ENCODE measurements at places on chromosomes 2 and 18.

GRCh38 chr2:129205766-129206165 is 773.7 kb upstream of the RAB6C start:
- DNase-seq = no peak

DNA sequence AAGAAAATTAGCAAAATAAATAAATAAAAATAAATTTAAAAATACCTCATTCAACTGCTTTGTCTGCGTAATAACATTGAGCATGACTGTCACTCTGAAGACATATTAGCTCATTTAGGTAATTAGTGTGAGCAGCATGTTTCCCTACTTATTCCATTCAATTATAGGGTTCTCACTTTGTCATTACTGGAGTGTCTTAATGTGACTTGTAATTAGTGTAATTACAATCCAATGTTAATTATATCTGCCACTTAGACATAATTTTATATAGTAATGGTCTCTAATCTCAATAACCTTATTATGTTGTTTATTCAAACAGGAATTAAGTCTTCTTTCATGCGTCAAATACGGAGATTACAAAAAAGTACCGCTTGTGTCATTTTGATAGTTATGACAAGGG is 893.9 kb upstream of the ACVR2A start:
- DNase-seq = no peak

DNA sequence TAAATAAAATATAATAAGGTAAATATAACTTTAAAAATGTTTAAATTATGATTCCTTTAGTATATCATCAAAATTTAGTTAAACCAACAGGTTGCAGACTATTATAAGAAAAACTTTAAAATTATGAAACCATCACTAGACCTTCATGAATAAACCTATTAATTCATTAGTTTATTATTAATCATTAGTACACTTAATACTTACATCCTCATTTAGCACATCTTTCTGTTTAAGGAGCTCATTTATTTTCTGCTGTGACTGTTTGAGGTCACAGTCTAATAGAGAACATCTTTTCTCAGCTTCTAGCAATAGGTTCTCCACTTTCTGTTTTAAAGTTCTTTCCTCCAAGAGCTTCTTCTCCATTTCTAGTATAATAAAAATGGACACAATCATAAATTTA is 52.8 kb downstream of the SLC66A3 start:
- no peak for DNase-seq

DNA sequence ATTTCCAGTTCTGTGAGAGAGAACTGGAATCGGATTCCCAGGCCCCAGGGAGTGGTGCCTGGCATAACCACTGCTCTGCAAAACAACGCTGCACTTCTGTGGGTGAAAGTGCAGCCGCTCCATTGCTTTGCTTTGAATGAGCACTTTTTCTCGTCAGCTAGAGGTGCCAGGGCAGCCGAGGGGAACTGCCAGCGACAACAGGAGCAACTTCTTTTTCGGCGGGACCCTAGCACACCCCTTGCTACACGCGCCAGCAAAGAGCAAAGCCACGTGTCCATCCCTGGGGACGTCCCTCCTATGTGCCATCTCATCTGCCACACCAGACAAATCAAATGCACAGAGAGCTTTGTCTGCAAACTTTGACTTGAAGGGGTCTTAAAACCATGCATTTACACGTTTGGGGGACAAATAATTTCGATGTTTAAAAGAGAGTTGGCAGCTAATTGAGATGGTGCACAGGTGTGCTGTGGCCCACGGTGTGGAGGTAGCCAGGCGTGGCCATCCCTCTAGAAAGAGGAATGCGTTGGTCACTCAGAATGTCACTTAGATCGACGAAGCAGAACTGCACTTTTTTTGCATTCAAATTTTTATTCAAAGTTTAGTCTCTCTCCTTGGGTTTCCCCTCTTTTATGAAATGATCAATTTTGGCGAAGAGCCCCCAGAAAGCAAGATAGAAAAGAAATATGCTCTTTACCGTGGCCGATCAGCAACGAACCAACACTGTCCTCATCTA is 151.8 kb downstream of the MBP start:
- DNase-seq = no peak

DNA sequence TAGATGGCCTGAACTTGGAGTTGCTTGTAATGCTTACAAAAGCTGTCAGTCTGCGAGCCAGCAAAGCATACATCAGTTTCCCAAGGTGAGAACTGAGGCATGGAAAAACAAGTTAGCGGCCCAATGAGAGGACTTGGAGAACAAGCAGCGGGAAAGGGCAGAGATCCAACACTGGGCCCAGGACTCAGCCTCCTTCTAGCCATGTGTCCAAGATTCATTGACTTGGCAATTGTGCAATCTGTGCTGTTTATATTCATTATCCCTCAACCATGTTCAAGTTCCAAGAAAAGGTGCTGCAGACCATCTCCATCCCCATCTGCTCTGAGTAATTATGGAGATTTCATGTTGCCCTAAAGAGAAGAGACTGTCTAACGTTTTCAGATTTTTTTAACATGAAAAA is 187.4 kb downstream of the ALK start:
- DNase-seq = no peak

DNA sequence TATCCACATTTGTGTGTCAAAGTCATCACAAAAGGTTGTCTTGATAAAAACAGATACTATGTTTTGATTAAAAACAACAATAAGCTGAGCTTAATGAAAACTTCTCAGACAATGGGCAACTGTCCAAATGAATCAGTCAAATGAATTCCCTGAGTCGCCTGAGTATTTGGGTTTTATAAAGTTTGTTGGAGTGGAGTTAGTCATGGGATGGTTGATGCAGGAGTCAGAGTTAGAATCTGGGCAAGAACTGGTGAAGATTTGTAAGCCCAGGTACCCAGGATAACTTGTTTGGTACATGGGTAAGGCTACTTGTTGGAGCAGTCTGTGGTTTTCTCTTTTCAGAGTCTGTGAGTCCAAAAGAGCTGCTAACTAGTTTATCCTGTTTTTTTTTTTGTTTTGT is 34.4 kb upstream of the RAPGEF4 start:
- no peak for DNase-seq

DNA sequence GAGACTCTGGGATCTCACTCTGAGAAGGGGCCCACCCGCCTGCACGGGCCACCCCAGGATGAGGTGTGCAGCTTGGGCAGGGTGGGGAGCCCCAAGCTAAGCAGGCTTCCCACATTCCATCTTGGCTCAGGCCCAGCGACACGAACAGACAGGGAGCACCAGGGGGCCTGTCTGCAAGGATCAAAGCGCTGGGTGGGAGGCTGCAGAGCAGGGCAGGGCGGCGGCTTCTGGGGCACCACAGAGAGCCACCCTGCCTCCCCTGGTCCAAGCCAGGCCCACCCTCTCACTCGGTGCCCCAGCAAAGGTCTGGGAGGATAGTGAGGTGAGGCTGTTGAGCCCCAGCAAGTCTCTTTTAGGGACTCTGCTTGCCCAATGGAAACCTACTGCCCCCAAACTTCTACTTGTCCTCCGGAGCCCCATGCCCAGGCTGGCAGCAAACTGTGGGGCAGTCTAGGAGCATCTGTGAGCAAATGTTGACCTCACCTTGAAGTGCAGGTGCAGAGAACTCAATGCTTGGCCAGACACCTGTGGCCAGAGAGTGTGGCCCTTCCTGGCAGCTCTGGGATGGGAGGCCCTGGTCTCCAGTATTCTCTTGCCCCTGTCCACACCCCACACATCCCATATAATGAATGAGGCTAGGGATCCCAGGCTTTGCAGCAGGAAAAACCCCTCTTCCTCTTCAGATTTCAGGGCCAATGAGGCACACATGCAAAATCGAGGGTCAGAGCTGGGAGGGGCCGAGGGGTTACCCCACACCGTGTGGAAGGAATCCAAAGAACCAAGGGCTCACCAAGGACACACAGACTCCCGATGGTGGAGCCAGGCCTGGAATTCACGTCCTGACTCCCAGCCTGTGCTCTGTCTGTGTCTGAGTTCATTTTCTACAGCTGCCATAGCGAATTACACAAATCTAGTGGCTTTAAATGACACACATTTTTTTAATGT is 18.8 kb upstream of the GLI2 start:
- no peak for DNase-seq

DNA sequence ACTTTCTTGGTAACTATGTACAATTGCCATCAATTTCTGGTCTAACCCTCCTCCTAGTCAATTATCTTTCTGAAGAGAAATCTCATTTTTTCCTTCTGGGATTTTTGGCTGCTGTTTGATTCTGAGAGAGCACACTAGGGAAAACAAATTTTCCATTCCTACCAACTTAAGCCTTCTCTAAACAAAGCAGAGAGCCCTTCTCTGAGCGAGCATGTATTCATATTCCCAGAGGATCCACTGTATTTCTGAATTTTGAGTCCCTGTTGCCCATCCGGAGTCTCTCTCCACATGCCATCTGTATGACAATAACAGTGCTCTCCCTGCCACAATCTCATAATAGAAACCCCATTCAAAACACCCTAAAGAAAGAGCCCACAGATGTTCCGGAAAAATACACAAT is 78.5 kb downstream of the MAIP1 start:
- DNase-seq = no peak

DNA sequence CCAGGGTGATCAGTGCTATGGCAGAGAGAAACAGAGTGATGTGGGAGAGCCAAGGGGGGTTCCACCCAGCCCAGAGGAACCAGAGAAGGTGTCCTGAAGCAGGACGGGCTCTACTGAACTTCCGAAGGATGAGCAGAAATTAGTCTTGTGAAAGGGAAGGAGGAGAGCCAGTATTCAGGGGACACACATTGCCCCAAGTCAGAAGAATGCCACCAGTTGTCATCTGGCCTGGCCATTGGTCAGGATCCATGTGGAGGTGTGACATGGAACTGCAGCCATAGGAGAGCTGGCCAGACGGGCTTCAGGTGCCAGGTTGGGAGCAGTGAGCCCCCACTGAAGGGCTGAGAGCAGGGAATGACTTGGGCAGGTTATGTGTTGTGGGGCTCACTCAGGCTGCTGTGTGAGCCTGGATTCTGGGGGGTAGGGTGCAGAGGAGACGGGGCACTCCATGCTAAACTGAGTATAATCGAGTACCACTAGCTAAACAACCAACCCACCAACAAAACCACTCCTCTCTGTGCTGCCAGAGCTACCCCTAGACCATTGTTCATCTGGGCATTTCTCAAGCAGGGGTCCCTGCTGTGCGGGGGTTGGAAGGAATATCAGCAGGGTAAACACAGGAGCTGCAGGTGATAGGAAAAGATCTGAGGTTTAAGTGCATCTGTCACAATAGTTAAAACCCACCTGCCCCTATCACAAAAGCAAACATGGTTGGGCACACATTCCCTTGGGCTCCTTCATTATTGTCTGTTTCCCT is 25.3 kb downstream of the MARCO start:
- DNase-seq = no peak

GRCh38 chr18:34709104-34709503 is 994 bp upstream of the DTNA start:
- no peak for DNase-seq

- DNase-seq = no peak
These were observed 29.6 kb downstream of the CYBRD1 start for GRCh38 chr2:171551836-171552235.

DNA sequence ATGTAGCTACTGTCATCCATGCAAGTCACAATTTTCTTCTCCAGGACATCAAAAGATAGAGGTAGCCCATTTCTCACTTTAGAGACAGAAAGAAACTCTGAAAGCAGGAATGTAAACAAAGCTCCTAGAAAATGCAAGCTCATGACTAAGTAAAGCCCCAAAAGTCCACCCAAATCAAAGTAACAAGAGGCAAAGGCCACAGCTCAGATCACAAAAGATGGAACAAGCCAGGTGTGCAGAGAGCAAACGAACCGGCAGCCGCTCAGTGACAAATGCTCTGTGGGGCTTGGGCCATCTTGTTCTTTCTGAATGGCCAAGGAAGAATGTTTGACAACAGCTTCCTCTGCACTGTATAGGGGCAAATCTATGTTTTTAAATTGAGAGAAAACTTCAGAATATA is 201.0 kb downstream of the CYRIA start:
- DNase-seq = no peak

DNA sequence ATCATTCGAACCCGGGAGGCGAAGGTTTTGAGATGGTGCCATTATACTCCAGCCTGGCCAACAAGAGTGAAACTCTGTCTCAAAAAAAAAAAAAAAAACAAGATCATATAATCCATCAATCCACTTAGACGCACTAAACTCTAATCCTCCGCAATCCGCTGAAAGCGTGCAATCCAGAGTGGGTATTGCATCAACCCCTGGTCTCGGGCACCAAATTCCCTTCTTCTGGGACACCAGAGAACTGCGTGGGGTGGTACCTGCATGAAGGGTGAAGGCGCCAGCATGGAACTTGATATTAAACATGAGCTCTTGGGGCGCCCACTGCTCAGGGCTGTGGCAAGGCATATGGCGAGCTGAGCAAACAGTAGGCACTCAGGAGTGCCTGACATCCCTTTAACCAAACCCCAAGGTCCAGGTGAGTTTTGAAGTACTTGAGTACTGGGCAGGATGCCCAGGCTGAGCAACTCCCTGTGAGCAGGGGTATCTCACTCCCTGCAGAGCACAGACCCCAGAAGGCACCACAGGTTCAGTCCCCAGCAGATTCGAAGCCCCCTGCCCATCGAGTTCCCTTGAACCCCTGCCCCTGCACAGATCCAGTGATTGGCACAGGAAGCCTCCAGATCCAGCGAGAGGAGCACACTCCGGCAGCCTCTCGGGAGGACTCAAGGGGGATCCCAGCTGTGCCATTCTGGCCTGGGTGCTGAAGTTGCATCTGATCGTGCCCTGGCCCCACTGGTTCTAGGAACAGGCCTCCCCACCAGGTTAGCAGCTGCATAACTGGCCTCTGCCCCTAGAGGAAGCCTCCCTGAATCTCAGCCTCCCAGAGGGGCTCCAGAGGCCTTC is 8.0 kb downstream of the ALPI start:
- DNase-seq = no peak

DNA sequence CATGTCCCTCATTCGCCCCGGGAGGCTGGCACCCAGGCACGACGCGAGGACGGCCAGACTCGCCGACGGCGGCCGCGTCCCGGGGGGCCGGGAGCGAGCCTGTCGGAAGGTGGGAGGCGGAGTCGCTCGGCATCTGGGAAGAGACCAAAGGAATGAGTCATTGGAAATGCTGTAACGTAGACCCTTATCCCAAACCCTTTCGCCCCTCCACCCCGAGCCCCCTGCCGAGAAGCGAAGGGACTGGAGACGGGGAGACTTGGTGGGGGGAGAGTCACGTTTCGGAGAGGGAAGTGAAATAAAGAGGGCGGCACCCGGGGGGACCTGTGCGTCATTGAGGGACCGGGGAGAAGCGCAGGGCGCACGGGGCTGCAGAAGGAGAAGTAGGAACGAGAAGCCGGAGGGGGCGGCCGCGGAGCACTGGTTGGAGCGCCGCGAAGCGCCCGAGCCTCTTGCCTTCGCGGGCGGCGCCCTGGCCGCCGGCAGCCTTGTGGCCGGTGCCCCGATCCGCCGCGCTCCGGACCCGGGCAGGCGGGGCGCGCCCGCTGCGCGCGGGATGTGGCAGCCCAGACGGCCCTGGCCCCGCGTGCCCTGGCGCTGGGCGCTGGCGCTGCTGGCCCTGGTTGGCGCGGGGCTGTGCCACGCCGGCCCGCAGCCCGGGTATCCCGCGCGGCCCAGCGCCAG is at the start of gene EMILIN2:
Gene EMILIN2, plus strand, starts transcription at position 371 of the 681 bp plus-strand sequence. Its CDS starts 183 bp downstream, at position 554.
- peak; percentile 27 for DNase-seq

GRCh38 chr2:96747061-96747617 is 7.3 kb upstream of the LMAN2L start:
- no peak for DNase-seq
